ENCODE measurements at places on chromosomes 2 and 18.

DNA sequence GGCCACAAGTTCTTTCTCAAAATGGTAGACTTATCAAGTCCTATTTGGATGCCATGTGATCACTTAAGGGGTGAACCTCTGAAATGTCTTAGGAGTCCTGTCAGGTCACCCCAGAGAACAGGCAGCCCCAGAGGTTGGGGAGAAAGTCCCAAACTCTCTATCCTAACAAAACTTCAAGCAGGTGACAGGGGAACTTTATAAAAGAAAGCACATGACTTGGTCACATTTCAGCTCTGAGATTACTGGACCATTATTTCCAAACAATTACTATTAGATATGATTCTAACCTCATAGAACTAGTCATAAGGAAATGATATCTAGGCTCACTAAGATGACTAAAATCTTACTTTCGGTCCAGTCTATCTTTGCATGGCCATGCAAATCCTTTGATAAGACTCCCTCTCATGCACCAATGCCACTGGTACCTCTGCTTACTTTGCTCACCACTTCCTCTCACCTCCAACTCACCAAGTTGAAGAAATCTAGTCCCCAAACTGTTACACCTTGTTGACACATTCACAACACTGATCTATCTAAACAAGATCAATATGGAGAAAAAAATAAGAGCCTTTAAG, 107.0 kb downstream of the GALNT14 start:
- DNase-seq = no peak

- DNase-seq = no peak
Measured at GRCh38 chr18:10036479-10036878, 122.7 kb downstream of the VAPA start.

DNA sequence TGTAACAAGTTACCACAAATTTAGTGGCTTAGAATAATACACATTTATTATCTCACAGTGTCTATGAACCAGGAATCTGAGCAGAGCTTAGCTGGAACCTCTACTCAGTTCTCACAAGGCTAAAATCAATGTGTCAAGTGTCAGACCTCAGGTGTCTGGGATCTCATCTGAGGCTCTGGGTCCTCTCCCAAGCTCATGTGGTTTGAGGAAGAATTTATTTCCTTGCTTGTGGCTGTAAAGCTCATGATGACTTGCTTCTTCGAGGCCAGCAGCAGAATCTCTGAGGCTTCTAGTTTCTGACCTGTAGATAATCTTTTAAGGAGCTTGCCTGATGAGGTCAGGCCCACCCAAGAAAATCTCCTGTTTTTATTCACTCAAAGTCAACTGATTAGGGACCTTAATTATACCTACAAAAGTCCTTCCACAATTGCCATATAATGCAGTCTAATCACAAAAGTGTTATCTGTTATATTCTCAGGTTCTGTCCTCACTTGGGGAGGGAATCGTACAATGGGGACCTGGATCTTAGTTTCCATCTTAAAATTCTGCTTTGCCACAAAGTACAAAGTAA, 14.3 kb downstream of the NCKAP5 start:
- no peak for DNase-seq

DNA sequence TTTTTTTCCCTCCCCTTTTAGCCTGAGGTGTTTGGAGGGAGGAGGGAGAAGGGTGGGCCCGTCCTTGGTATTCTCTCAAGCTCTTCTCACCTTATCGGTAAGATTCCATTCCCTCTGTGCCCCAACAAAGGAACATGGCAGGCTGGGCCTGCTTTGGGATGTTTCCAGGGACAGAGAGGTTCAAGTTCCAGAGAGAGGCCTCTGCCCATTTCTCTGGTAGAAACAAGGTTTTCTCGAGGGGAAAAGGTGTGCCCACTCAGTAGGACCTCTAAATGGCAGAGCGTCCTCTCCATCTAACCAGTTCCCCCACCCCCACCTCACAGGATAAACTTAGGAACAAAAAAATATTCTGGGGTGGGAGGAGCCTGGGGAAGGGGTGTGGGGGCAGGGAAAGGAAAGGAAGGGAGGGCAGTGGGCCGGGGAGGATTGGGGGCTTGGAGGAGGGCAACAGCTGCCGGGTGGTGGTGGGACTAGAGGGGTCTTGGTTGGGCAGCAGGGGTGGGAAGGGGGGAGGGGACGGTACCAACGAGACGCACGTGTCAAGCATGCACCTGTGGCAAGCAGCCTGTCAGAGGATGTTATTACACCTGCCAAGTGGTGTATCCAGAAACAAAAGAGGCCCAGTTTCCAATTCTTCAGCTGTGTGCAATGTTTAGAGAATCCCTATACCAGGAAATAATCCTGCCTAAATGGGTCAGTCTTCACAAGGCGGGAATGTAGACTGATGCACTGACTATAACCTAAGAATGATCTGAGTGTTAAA, 2.1 kb downstream of the PCBP1 start:
- DNase-seq = no peak

DNA sequence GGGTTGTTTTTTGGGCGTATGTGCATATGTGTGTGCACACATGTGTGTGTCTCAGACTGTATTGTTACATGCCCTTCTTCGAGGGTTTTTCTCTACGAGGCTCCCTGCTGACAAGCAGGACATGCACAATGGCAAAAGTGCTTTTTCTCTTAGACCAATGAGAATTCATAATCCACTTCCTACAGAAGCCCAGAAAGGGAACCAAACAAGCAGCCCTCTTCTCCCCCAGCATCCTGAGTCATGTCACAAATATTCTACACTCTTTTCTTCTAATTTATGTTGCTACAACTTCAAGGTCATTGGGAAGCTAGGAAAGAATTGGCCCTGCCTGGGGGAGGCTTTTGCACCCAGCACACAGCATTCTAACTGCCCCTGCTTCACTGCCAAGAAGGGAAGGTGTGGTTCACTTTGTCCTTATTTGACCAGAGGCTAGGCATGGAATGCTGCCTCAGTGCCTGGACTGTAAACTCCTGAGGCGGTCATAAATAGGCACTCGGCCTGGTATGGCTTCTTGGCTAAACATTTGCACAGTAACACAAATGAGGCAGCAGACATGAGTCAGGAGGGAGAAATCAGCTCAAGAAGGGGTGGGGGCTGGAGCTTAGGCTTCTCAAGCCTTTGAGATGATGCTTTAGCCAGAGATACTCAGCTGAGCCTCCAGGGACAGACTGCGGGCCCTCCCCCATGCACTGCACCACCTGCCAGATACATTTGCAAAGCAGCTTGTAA, 92.7 kb upstream of the KLF7 start:
- DNase-seq = peak; percentile 60
